Myocyte (in vitro differentiated cells): ENCODE measurements at places on chromosomes 6 and 20. TPM values are rescaled to one million over a fixed set of nuclear protein-coding genes. Genes with fewer than 3 reads are reported as not detected.

Gene DEF6
- 0.31 TPM in 1 of 2 replicates, not detected in the other for total RNA-seq

Gene TMEM244
- 0.83 TPM in 1 of 2 replicates, not detected in the other for total RNA-seq

Gene PRRT1
- not detected in 2 replicates for total RNA-seq

GRCh38 chr20:407953-408842 is at the start of gene RBCK1:
Gene RBCK1 (plus strand): TSS chr20:408299. CDS start chr20:408758, 459 bp downstream.
- DNase-seq, result peak; percentile 88

- DNase-seq, result peak; percentile 92
These were observed 257.8 kb upstream of the KCNQ5 start for GRCh38 chr6:72363844-72364740.

Gene CEP162
- 10.1 and 12.2 TPM in 2 replicates for total RNA-seq

DNA sequence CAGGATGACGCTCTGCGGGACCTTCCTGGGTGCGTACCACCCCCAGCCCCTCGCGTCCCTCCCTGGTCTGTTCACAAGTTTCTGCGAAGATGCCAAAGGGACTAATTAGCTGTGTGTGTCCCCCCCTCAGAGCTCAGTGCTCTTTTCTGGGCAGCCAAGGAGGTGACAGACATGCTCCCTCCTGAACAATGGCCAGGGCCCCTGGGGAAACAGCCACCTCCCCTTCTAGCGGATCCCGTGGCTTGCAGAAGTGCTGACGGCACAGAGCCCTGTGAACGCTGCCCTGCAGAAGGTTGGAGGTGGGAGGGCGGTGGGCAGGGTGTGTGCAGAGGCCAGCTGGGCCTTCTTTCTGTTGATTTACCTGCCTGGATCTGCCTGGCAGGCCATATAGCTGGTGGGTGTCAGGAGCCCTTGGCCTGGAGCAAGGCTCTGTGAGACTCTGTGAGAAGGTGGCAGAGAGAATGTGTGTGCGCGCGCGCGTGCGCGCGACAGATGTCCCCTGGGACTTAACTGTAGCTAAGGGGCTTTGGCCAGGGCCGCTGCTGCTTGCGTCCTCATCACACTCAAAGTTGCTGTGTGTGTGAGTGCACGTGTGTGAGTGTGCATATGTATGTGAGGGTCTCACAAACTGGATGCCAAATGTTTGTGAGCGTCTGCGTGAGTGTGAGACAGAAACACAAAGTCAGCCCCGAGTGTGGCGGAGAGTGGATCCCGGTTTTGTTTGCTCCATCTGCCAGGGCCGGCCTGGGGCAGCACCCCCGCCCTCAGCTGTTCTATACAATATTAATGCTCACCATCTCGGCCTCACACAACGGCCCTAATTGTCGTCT is 3.5 kb upstream of the MYT1 start:
- DNase-seq, result no peak

GRCh38 chr6:11146117-11146826 is 34.7 kb upstream of the ERVFRD-1 start:
- no peak for DNase-seq

DNA sequence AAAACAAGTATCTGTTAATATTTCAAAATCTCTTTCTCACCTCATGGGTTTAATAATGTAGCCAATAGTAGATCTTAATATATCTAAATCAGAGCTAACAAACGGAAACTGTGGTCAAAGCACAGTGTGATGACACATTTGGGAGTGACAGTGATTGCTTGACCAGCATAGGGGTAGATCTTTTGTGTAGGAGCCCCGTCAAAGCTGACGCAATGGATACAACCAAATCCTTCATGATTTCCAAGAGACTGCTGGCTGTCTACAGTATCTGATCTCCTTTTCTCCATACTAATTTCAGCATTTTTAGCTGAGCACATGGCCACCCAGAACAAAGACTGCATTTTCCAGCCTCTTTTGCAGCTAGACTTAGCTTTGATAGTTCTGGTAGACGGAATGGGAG is 299.3 kb upstream of the ECI2 start:
- DNase-seq, result no peak

DNA sequence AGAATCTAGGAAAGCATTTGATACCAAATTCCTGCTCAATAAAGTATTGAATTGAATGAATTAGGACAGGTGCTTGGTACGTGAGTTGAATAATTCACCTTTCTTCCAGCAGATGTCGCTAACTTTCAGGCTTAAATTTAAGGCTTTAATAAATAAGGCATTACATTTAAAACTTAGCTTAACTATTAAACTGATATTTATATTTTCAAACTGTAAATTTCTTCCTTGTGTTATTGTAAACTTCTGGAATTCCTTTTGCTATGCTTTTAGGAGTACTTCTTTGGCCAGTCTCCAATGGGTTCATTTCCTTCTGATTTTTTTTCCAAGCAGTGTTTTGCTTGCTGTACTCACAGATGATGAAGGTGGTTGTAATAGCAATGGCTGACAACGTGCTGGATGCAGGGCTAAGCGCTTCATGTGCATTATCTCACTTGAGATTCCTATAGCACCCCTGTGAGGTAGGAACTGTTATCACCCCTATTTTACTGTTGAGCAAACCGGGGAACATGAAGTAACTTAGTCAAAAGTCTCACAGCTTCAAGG is 71.3 kb upstream of the SLC2A12 start:
- peak; percentile 62 for DNase-seq

Gene BCL2L1
- 172 and 239 TPM in 2 replicates for total RNA-seq

GRCh38 chr6:72374857-72375256 is 247.0 kb upstream of the KCNQ5 start:
- no peak for DNase-seq

DNA sequence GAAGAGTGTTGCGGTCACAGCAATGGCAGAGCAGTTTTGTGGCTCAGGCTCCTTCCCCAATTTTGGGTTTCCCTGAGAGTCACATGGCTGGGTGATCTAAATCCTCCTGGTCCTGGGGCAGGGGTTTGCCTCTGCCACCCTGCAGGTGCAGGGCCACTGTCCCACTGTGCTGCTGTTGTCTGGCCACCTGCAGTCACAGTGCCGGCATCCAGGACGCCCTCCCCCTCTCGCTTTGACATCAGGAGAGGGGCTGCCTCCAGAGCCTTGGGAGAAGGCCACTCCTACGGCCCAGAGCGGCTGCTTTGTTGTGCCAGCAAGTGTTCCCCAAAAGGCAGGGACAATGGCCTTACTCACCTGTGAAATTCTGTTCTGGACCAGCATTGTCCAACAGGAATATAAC is 449.0 kb downstream of the QKI start:
- no peak for DNase-seq

Gene DTD1
- total RNA-seq, result 25.1 and 25.6 TPM in 2 replicates

Gene RNF8
- total RNA-seq, result 14.0 and 21.5 TPM in 2 replicates

Gene ULBP1
- total RNA-seq, result 0.16 and 0.26 TPM in 2 replicates
